HFF-Myc (cell line): ENCODE measurements at places on chromosomes 3 and 15.

GRCh38 chr3:94416768-94417167 is 353.9 kb downstream of the NSUN3 start:
- DNase-seq, result no peak

DNA sequence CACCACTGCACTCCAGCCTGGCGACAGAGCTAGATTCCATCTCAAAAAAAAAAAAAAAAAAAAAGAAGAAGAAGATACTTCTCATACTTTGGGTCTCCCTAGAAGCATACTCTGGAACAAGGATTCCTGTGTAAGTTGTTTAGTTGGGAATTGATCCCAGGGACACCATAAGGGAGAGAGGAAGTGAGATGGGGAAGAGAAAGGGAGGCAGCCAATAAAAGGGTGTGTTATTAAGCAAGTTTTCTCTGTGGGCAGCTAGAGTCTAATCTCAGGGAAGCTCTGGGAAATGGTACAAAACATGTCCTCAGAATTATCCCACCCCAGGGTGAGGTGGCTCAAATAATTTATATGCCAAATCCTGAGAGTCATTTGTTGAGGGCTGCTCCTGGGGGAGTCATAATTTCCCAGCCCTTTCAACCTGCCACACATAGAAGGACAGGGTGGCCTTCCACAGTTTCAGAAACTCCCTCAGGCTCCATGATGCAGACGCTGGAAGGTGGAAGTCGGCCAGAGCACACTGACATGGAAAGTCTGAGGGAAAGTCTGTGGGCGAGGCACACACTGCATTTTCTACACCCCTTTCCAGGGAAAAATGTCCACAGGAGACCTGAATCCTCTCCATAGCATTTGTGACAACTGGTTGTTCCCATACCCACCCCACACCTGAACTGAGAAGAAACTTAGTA is 86.4 kb upstream of the SLC4A7 start:
- DNase-seq, result no peak

GRCh38 chr3:27715454-27715806 is 6.7 kb downstream of the EOMES start:
- no peak for DNase-seq

- no peak for DNase-seq
Observed at GRCh38 chr3:177190756-177191681, 6.3 kb downstream of the TBL1XR1 start.

- DNase-seq, result no peak
Observed at GRCh38 chr3:126498929-126499328, 18.6 kb downstream of the UROC1 start.

- no peak for DNase-seq
Observed at GRCh38 chr3:160644491-160644890, 32.5 kb upstream of the ARL14 start.

- no peak for DNase-seq
Observed at GRCh38 chr3:20064387-20064786, 24.1 kb downstream of the KAT2B start.

DNA sequence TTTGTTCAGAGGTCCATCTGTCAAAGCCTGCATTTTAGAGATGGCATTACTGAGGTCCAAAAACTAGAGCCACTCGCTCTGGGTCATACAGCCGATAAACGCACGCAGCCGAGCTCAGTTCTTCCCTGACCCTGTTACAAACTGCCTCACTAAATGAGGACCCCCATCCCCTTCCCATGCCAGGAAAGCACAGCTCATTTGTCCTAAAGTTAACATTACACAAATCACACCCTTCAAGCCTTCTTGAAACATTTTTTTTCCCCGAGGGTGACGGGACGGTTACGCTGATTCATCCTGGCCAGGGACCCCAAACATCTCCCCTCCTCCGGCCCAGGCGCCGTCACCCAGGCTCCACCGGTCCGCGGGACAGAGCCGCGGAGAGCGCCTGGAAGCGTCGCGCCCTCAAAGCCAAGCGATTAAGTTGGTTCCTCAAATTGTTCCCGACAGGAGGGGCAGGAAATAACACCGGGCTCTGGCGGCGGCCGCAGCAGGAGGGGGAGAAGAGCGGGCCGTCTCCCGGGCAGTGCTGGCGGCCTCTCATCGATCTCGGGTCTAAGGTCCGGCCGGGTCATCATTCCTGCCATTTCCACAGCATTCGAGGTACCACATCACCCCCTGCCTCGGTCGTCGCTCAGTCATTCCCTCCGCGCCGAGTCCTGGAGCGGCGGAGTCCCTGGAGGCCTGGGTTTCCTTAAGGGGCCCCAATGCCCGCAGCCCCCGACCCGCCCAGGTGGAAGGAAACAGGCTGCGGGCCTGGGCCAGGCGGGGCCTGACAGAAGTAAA is 619 bp upstream of the CMTM8 start:
- DNase-seq, result no peak

DNA sequence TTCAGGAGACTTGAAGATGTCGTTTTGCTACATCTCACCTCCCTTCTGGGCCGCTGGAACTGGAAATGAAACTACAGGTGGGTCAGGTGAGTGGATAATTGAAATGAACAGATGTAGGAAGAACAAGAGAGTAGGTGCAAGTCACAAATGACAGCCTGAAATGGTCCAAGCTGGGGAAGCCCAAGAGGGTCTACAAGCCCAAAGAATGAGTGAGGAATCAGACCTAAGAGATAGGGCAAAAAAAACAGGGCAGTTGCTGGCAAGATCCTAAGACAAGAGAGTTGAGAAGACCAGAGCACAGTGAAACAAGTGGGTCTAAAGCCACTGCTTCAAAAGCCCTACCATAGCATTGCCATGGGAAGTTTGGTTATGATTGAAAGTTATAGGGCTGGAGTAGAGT is 67.4 kb upstream of the SNRK start:
- no peak for DNase-seq

GRCh38 chr3:55951388-55951787 is 464.3 kb upstream of the WNT5A start:
- DNase-seq, result no peak

GRCh38 chr3:184733971-184734608 is 22.2 kb upstream of the MAGEF1 start:
- no peak for DNase-seq

- DNase-seq, result no peak
Observed at GRCh38 chr15:31845791-31846190, 184.5 kb upstream of the CHRNA7 start.

GRCh38 chr3:56800130-56800831 is 1.5 kb downstream of the ARHGEF3 start:
- no peak for DNase-seq

- DNase-seq, result no peak
Observed at GRCh38 chr3:11530153-11530721, 113.5 kb downstream of the VGLL4 start.

DNA sequence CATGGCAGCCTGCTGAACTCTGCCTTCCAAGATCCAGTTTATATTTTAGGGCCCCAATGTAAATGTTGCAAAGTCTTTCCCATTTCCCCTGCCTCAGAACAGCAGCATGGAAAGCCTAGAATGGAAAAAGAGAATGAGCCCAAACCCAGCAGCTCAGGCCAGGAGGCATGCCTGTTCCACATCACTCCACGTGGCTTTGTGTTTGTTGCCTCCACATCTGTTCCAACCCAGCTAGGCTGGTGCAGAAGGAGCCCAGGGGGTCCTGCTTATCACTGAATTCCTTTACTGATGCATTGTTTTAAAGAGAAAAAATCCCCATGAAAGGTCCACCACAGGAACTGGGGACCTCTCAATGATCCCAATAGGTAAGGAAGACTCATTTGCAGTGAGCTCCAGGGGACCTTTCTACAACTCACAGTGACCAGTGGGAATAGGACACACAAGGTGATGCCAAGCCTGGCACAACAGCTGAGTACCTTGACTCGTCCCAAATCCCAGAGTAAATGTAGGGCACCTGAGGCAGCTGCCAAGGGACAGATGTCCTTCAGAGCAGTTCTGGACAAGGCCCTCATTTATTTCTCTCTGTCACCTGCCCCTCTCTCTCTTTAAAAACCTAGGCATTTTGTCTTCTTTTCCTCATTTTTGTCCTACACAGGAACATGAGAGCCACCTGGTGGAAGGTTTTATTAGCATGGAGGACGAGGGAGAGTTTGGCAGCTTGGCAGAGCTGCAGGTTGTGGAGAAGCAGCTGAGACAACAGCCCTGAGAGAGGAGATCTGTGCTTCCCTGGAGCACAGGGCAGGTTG is 41.7 kb upstream of the ADAMTS17 start:
- DNase-seq, result no peak

GRCh38 chr15:96497951-96498350 is 167.5 kb downstream of the NR2F2 start:
- DNase-seq, result no peak

- no peak for DNase-seq
Observed at GRCh38 chr15:72169236-72169920, 28.2 kb downstream of the GRAMD2A start.

DNA sequence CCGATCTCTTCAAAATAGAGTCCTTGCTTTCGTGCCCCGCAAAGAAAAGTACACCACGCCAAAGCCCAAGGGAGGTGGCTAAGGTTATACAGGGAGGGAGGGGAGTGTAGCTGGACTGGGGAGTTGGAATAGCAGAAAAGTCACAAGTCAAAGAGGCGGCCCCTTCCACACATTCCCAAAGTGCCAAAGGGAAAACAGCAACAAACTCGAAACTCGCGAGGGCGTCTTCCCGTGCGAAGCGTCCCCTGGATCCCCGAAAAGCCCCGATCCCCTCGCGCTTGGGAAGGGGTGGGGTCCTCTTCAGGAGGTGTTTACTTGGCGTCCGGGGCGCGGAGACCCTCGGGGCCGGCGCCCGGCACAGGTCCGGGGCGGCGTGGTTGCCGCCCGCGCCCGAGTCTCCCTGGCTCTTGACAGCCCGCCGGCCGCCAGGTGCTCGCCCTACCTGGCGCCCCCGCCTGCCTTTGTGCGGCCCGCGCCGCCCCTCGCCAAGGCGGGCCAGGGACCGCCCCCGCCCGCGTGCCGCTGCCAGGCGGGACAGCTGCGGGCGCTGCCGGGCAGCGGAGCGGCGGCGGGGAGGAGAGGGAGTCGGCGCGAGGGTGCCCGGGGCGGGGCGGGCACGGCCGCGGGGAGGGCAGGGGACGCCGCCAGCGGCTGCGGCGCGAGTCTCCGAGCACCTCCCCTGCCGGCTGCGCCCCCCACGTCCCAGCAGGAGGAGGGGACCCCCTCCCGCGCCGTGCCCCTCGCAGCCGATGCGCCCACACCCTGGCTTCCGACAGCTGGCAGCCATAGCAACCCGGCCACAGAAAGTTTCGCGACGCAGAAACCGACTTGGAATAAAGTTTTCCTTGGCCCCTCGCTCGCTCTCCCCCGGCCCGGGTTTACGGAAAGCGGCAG is 966 bp downstream of the MYO1E start:
- no peak for DNase-seq

DNA sequence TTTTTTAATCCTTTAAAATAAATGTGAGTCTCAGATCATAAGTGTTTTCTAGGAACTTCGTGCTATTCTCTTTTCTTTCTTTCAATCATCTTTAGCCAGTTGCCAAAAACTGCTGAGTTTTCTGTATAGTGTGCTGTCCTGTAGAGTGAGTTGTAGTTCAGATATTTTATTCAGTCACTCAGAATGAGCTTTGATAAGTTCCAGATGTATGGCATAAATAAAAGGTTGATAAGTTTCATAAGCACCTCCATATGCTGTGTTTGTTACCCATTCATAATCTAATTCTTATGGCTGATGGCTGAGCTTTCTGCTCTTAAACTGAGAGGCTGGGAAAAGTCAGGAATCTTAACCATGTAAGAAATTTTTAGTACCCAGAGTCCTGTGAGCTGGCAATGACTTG is 59.3 kb upstream of the COL6A6 start:
- DNase-seq, result no peak

DNA sequence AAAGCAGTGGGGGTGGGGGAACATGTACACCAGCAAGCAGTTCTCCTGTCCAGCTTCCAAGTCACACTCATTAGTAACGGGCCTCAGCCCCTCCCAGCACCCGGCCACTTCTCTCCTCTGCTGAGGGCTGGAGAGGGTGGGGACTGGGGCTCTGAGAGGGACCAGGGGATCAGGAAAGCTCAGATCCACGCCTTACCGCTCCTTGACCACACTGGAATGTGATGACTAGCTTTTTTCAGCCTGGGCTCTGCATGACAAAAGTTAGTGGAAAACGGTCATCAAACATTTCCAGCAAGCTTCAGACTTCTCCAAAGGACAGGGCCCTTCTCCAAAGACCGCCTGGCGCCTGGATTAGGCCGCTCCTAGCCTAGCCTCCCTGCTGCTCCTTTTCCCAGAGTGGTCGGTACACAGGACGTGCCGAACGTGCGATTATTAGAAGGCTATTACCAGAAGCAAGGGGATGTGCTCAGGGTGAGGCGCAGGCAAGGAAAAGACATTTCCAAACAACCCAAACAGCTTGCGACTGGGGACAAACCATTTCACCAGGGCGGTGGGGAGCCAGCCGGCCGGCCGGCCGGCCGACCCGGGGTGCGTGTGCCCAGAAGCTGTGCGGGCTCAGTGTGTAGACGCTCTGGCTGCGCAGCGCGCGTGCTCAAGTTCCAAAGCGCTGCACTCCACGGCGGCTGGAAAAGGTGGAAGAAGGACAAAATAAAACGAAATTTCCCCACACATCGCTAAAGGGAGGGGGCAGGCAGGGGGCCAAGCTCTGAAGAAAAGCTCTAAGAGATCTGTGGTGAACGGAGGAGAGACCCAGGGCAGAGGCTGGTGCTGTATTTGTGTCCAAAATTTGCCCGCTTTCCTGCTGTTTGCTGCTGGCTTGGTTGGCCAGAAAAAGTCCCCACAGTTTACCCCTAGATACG is 51.0 kb upstream of the SSR3 start:
- DNase-seq, result no peak

DNA sequence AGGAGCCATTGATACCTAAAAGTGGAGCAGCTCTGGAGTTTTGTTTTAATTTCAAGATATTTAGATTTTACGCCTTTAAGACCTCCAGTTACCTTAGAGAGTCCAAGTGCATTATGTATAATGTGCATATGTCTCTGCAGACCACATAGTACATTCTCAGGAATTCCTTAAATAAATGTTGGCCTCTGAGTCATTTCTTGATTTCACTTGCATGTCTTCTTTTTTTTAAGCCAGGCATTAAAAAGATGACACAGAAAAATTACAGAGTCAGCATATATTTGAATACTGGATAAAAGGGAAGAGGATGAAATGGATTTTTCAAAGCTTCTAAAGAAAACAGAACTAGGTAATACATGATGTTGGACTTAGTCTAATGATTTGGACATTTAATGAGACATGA is 125.2 kb downstream of the TMCO5A start:
- DNase-seq, result no peak

GRCh38 chr3:195129644-195130492 is 141.1 kb downstream of the XXYLT1 start:
- no peak for DNase-seq

DNA sequence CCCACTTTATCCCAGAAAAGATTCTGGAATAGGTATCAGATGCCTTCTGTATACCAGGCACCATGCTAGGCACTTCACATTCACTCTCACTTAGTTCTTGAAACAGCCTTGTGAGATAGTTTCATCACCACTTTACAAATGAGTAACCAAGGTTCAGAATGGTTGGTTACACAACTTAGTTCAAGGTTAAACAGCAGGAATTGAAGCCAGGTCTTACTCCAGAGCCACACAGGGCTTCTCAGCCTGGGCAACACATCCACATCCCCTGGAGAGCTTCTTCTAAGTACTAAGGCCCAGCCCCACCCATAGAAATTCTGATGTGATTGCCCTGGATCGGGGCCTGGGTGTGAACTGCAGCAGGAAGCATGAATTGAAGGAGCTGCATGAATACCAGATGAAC is 18.6 kb downstream of the WHAMM start:
- no peak for DNase-seq
